RPMI7951 (cell line): ENCODE measurements at places on chromosomes 11 and 22. TPM values are rescaled to one million over a fixed set of nuclear protein-coding genes. Genes with fewer than 3 reads are reported as not detected.

- no peak for DNase-seq
Observed at GRCh38 chr11:26225646-26226045, 106.3 kb upstream of the ANO3 start.

GRCh38 chr11:78319453-78319955, 98.1 kb downstream of the GAB2 start:
- no peak for DNase-seq

DNA sequence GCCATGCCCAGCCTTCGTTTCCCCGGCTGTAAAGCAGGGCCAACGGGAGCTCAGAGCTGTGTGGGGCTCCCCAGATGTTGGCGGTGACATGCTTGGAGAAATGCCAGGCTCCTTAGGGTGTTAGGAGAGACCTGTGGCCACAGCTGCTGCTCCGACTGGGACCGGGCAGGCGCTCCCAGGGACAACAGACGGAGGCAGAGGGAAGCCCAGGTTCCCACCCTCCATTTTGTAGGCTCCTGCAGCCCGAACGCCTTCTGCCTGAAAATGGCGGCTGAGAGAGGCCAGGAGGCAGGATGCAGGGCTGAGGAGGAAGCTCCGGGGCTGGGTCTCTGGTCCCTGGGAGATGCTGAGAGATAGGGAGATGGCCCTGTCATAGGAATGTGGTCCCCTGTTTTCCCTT, 10.0 kb downstream of the CD6 start:
- DNase-seq = no peak

Gene OSM
- not detected in 2 replicates for total RNA-seq

Gene OR56A4
- not detected in 2 replicates for total RNA-seq

- DNase-seq = peak; percentile 53
Observed at GRCh38 chr11:363948-364761, 5.1 kb upstream of the B4GALNT4 start.

GRCh38 chr11:6307876-6308275, 12.4 kb downstream of the CAVIN3 start:
- no peak for DNase-seq

GRCh38 chr11:1773994-1774550, 10.3 kb upstream of the CTSD start:
- no peak for DNase-seq

DNA sequence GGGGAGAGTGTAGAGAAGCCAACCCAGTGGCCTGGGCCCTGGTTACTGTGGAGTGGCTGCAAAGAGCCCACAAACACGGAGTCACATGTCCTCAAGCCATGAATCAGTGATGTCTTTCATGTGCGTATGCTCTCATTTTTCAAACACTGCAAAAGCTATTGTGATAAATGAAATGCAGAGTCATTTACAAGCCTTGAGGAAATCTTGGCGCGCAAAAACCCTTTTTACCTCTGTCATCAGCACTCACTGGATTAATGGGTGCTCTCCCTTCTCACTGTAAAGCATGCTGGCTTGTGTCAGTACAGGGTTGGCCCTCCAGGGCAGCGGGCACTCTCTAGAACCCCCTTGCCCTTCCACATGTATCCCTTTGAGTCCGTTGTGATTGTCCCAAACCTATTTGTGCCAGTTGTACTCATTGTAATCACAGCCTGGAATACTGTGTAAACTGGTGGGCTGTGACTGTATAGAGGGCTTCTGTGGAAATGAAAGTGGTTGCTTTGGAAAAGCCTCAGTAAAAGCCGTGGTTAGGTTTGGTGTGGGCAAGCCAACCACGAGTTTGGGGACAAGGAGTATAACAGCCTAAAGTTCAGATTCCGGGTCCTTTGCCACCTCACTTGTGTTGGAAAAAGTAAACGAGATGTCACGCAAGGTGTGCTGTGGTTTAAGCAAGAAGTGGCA, 10.4 kb downstream of the GNAZ start:
- no peak for DNase-seq
